Hematopoietic multipotent progenitor cell treated with erythropoietin and hydrocortisone succinate and interleukin-3 and kit ligand, for 4 days (in vitro differentiated cells): ENCODE measurements at places on chromosomes 1 and 21.

DNA sequence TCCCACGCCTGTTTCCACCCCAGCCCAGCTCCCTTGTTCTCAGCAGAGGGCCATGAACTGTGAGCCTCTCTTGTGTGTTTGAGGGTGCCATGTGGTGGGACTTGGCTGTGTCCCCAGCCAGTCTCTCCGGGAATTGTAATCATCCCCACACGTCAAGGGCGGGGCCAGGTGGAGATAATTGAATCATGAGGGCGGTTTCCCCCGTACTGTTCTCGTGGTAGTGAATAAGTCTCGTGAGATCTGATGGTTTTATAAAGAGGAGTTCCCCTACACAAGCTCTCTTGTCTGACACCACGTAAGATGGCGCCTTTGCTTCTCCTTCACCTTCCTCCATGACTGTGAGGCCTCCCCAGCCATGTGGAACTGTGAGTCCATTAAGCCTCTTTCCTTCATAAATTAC, 57.2 kb upstream of the COL6A2 start:
- DNase-seq, result no peak

DNA sequence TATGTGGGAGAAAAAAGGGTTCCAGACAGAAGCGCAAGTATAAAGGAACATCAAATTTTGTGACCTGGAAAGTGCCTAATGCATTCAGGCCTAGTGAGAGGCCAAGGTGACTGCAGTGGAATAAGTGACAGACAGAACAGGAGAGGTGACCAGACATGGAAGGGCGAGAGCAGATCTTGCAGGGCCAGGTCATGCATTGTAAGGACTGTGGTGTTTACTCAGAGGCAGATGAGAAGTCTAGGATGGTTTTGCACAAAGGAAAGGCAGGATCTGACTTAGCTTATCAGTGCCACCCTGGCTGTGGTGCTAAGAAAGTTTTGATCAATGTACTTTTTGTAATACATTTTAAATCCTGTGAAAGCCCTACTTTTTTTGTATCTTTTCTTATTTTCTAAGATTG, 34.1 kb upstream of the AHCYL1 start:
- peak; percentile 30 for DNase-seq

DNA sequence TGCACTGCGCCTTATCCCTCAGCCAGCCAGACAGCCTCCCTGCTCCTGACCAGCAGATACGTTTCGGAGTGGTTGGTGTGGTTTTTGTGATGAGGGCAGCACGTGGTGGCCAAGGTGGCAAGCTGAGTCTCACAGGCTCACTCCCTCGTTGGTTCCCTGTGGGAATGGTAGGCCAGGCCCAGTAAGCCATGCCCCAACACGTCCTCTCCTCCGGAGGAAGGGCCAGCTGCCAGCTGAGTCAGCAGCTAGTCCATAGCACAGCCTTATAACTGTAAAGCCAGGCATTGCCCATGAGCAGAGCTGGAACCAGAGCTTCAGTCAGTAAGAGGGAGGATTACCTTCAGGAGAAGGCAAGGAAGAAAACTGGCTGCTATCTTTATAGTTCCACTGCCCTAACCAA, 29.5 kb downstream of the SZRD1 start:
- DNase-seq, result no peak

GRCh38 chr1:204889681-204890383, 19.2 kb downstream of the NFASC start:
- DNase-seq, result no peak

GRCh38 chr1:89966656-89967055, 28.3 kb upstream of the ZNF326 start:
- DNase-seq, result peak; percentile 38

- DNase-seq, result peak; percentile 24
These were observed 1.2 kb downstream of the ACBD3 start for GRCh38 chr1:226185141-226186036.

DNA sequence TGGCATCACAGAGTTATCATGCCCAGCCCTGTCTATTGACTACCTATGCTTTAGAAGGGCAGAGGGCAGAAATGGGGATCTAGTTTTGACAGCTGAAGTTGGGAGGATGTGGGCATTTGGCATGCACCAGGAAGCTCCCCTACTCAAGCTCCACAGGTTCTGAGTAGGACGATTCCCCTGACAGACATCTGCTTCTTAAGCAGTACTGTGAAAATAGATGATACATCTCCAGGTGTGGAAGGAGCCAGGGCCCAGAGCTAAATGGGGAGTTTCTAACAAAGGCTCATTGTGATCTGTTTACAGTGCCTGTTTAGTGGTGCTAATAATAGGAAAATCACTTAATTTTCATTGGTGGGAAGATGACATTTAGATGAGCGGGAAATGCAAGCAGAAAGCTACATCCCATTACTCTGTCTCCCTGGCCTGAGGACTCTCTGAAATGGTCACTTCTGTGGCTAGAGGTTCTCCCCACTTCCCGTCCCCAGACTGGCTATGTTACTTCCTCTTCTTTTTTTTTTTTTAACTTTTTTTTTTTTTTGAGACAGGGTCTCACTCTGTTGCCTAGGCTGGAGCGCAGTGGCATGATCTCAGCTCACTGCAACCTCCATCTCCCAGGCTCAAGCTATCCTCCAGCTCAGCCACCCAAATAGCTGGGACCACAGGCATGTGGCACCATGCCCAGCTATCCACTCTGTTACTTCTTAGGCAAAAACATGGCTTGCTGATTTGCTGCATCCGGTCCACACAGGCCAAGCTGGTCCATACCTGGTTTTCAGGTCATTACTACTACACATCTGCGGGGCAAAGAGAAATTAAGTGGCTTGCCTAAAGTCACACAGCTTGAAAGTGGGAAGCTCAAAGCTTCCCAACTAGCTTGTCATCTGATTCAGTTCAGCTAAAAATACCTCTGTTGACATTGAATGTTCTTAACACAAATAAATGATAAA, 23.2 kb upstream of the CNIH3 start:
- peak; percentile 57 for DNase-seq

GRCh38 chr1:236377832-236378535, 16.1 kb upstream of the EDARADD start:
- no peak for DNase-seq

DNA sequence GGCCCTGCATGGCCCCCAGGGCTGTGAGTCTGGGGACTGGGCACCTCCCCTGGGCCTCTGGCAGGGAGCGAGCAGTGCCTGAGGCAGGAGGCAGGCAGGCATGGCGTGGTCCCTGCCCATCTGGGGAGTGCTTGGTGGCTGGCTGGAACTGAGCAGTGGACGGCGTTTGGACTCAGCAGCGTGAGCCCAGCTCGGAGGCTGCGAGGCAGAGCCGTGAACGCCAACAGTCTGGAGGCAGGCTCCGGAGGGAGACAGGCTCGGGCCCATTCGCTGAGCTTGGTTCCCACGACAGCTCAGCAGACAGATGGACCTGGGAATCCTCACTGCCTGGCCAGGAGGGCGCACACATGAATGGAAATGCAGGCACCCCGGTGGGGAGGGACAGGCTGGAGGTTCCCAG, 160.7 kb upstream of the POU3F1 start:
- DNase-seq, result no peak

- no peak for DNase-seq
These were observed 16.4 kb downstream of the RPL5 start for GRCh38 chr1:92848201-92848600.
